Sciatic nerve (tissue), 2 donors: ENCODE measurements at places on chromosomes 16 and 17. TPM values are rescaled to one million over a fixed set of nuclear protein-coding genes. Genes with fewer than 3 reads are reported as not detected.

The ARHGDIG gene
- total RNA-seq = 0.94 TPM

- no peak for DNase-seq
These were observed 36.4 kb downstream of the RHBDL3 start for GRCh38 chr17:32302037-32302436.

- DNase-seq = no peak
These were observed 260.3 kb downstream of the FTO start for GRCh38 chr16:53964145-53964790.

The FA2H gene
- total RNA-seq = 52.2 TPM

- DNase-seq = no peak
These were observed 818.2 kb downstream of the KCNJ18 start for GRCh38 chr17:22510504-22510903.

DNA sequence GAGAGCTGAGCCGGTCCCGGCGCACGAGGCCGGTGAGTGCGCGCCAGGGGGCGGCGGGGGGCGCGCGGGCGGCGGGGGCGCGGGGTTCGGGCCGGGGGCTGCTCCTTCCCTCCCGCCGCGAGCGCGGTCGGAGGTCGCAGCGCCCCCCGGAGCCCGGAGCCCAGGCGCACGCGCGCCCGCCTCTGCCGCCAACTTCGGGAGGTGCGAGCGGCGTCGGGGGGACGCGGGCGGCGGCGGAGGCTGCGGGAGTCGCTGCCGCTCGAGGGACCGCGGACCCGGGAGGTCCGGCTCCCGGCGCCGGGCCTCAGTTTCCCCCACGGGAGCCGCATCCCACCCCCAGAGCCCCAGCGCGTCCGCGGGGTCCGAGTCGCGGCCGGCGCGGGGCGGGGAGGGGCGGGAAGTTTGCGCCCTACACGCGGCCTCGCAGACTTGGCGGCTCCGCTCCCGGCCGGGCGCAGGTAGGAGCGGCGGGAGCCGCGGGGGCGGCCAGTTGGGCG is at the start of gene PRR35:
Gene PRR35, plus strand, starts transcription at position 191 of the 497 bp plus-strand sequence. CDS start 2,901 bp downstream, outside the sequence.
- no peak for DNase-seq

DNA sequence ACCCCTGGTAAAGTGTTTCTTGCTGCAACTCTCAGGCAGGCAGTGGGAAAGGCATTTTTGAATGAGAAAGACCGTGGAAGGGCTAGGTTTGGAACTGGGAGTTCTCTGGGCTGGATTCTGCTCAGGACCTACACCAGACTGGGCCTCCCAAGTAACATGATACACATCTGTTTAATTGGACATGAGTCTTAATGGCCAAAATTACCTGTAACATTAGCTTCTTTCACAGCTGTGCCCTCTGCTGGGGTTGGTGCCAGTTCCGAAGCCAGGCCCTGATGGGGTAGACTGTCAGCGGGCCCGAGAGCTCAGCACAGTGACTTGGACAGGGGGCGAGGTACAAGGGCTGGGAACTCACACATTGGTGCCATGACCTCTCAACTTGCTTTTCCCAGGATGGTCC is 118.9 kb upstream of the IRX3 start:
- DNase-seq = no peak

GRCh38 chr16:8594149-8594666 is 3.9 kb upstream of the TMEM114 start:
- DNase-seq = no peak

DNA sequence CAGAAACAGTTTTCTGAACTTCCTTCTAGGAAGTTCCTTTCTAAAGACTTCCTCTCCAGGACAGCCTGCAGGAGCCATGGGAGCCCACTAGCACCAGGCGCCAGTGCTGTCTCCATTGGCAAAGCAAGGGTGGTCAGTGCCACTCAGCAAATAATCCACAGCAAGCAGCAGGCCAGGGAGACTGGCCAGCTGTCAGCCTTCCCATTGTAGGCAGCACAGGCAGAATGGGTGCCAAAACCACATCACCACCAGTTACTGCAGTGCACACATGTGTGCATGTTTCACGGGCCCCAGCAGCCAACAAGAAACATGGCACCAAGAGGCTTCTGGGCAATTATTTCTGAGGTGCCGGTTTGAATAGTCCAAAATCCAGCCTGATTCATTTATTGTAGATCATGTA is 26.7 kb downstream of the DNASE1 start:
- no peak for DNase-seq

The DNASE1 gene
- total RNA-seq = 24.7 TPM

DNA sequence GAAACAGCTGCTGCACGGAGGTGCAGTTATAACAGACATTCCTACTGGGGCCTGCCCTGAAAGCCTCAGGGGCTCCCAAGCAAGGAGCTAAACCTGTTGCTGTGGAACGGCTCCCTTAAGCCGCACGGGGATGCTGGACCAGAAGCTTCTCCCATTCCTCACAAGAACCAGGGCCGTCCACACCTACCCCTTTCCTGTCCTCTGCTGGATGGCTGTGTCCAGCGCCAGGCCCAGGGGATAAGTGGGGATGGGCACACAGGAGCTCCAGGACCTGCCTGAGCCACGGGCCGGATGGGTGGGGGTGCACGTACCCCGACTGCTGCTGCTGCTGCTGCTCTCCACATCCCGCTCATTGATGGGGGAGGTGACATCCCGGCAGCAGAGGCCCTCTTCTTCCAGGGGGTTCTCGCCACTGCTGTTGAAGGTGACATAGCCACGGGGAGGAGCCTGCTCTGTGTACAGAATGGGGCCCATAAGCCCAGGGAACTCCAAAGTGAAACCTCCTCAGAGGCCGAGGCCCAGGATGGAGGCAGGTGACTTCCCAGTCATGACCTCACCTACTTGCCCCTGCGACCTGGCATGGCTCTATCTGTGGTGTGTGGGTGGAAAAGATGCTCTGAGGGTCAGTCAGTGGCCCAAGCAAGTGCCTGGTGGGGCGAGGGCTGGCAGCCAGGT is 8.6 kb downstream of the NUDT16L1 start:
- DNase-seq = no peak

The SLC13A2 gene
- not detected for total RNA-seq

GRCh38 chr17:2081564-2081963 is 26.7 kb downstream of the HIC1 start:
- DNase-seq = no peak

- DNase-seq = peak; percentile 66
These were observed 83.2 kb upstream of the TOB1 start for GRCh38 chr17:50949128-50949988.

GRCh38 chr17:8162233-8162996 is at the start of gene VAMP2:
VAMP2 (minus strand) TSS chr17:8162948; CDS start chr17:8162879, 69 bp downstream.
- DNase-seq = peak; percentile 92

The AOC2 gene
- 1.6 TPM for total RNA-seq

- DNase-seq = no peak
These were observed 514.4 kb upstream of the SALL1 start for GRCh38 chr16:51665436-51665998.
